ENCODE measurements at places on chromosomes 3 and 15. TPM values are rescaled to one million over a fixed set of nuclear protein-coding genes. Genes with fewer than 3 reads are reported as not detected.

Gene IL17RC
- total RNA-seq: 18.9 TPM

Gene CCR8
- total RNA-seq: not detected

Gene GABRA5
- total RNA-seq: 8.3 TPM

Gene RTP1
- not detected for total RNA-seq

DNA sequence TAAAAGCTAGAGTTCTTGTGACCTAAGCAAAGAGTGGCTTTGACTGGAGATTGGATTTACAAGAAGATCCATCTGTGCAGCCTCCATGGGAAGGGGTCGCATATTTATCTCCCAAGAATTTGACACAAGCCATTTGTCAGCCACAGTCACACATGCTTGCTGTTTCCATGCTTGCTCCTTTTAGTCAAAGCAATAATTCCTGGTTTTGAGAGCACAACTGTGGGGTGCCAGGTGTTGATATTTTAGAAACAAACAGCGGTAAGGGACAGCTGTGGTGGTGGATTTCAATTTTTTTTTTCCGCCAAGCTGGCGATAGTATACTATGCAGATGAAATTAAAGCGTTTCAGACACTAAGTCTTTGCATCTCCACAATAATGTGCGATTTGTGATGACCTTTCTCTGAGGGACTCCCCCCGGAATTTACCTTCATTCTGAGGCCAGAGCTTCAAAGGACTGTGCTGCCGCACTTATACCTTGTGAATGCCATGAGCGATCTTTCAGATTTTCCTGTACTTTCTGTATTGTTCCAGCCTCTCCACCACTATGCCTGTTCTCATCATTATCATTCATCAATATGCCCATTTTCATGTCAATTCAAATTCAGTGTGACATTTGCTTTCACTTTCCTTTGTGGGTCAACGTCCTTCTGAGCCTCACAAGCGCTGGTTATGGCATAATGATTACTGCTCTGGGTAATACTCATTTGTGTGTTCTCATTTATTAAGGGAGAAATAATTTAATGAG, 108.2 kb upstream of the KBTBD8 start:
- no peaks in the 10 kb centered on the region for H3K36me3 ChIP-seq
- H3K27me3 ChIP-seq: no peaks in the 10 kb centered on the region
- H3K4me1 ChIP-seq: no peaks in the 10 kb centered on the region
- H3K4me3 ChIP-seq: no peak overlapping the region
- H3K27ac ChIP-seq: no peak overlapping the region
- DNase-seq: no peak

All from IMR-90 (cell line).